ENCODE measurements at places on chromosomes 11 and 22. TPM values are rescaled to one million over a fixed set of nuclear protein-coding genes. Genes with fewer than 3 reads are reported as not detected.

LIF gene
- polyA plus RNA-seq = 0.54 TPM

SLC5A12 gene
- polyA plus RNA-seq = not detected

SEPTIN5 gene
- polyA plus RNA-seq = 51.8 TPM

CDKN1C gene
- polyA plus RNA-seq = 12.1 TPM

SLCO2B1 gene
- polyA plus RNA-seq = 5.6 TPM

ZNRF3 gene
- polyA plus RNA-seq = 2.8 TPM

MRGPRF gene
- 5.3 TPM for polyA plus RNA-seq

SLN gene
- polyA plus RNA-seq = 0.21 TPM

OR8A1 gene
- not detected for polyA plus RNA-seq

BDNF gene
- polyA plus RNA-seq = 0.37 TPM

NCAM1 gene
- 1.7 TPM for polyA plus RNA-seq

IRAG1 gene
- 5.7 TPM for polyA plus RNA-seq

RRP8 gene
- polyA plus RNA-seq = 12.6 TPM

KCNK7 gene
- 18.4 TPM for polyA plus RNA-seq

PRG3 gene
- polyA plus RNA-seq = not detected

TMPRSS4 gene
- 101 TPM for polyA plus RNA-seq

ACTN3 gene
- polyA plus RNA-seq = 0.02 TPM

KRTAP5-2 gene
- polyA plus RNA-seq = not detected

FREY1 gene
- polyA plus RNA-seq = 0.49 TPM

MAPK8IP2 gene
- 0.55 TPM for polyA plus RNA-seq

PHLDB1 gene
- 12.9 TPM for polyA plus RNA-seq

TH gene
- polyA plus RNA-seq = 0.24 TPM

OR56A1 gene
- polyA plus RNA-seq = not detected

HBG1 gene
- polyA plus RNA-seq = not detected

CTSW gene
- 1.7 TPM for polyA plus RNA-seq

SCGB1C1 gene
- not detected for polyA plus RNA-seq

TSPAN18 gene
- 2.2 TPM for polyA plus RNA-seq

CALCA gene
- polyA plus RNA-seq = not detected

SOX6 gene
- 1.2 TPM for polyA plus RNA-seq

KDM4E gene
- not detected for polyA plus RNA-seq

CARD18 gene
- polyA plus RNA-seq = 3.3 TPM

C11orf87 gene
- not detected for polyA plus RNA-seq

PRRG4 gene
- polyA plus RNA-seq = 16.9 TPM

NPAS4 gene
- 0.31 TPM for polyA plus RNA-seq

MS4A15 gene
- polyA plus RNA-seq = not detected

TSGA10IP gene
- not detected for polyA plus RNA-seq

STT3A gene
- polyA plus RNA-seq = 19.1 TPM

RAB38 gene
- 57.4 TPM for polyA plus RNA-seq

IL18 gene
- 289 TPM for polyA plus RNA-seq

GAB4 gene
- not detected for polyA plus RNA-seq

CCDC89 gene
- polyA plus RNA-seq = 0.14 TPM

NLRP14 gene
- polyA plus RNA-seq = not detected
